NCI-H2107 (cell line): ENCODE measurements at places on chromosomes 7 and 10.

DNA sequence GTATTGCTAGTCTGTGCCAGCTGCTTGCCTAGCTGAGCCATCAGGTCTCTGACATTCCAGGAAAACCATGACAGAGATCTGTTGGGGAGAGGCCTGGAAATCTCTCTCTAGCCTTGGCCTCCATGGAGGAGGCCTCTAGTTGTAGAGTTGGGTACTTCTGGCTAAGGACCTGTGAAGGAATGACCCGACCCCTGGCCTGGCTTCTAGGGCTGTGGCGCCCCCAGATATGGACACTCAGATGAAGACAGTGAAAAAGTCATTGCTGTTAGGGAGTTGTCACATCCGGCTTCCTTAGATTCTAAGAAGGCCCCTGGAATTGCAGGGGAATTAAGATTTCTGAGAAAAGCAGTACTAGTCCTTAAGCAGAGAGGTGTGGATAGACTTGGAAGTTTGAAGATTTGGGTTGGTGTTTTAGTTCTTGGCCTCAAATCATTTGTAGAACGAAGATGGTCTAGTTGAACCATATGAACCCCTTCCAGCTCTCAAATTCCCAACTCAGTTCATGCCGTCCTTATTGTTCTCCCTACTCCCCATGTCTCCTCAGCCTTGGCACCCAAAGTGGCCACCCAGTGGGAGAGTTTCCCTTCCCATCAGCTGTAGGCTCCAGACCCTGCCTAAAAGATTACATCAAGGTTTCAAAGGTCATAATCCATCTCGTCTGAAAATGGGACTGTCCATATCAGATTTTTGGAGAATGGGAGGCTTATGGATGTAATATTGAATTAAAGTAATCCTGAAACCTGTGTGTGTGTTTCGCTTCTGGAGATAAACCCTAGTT, 7.0 kb downstream of the HHEX start:
- no peak for DNase-seq

GRCh38 chr10:93378997-93379730, 103.0 kb downstream of the MYOF start:
- no peak for DNase-seq

- DNase-seq = peak; percentile 28
Measured at GRCh38 chr7:106568680-106569499, 92.1 kb downstream of the CCDC71L start.

GRCh38 chr7:120741371-120742042, 116.4 kb downstream of the TSPAN12 start:
- DNase-seq = no peak

DNA sequence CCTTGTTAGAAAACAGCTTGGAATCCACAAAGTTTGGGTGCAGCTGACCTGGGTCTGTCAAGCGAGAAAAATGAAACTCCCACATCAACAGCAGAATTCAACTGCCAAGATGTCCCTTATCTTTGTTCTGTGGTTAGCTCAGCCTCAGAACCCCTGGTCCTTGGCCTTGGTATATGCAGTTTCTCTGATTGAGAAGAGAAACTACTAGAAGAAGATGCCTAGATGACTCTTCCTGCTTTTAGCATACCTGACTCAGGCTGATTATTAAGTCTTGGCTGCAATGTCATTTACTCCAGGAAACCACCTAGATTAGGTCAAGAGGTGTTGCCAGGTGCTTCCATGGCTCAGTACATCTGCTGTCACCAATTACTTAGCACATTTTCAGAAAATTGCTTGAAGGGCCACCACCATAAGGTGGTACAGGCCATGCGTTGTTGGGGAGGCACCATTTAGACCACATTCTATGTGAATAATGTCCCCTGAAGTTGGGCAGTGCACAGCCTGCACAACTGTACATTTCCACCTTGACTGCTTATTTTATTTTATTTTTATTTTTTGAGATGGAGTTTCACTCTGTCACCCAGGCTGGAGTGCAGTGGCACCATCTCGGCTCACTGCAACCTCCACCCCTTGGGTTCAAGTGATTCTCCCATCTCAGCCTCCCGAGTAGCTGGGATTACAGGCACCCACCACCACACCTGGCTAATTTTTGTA, 59.4 kb upstream of the ZNF438 start:
- no peak for DNase-seq
